Hepatocyte (in vitro differentiated cells): ENCODE measurements at places on chromosomes 4 and X. TPM values are rescaled to one million over a fixed set of nuclear protein-coding genes. Genes with fewer than 3 reads are reported as not detected.

DNA sequence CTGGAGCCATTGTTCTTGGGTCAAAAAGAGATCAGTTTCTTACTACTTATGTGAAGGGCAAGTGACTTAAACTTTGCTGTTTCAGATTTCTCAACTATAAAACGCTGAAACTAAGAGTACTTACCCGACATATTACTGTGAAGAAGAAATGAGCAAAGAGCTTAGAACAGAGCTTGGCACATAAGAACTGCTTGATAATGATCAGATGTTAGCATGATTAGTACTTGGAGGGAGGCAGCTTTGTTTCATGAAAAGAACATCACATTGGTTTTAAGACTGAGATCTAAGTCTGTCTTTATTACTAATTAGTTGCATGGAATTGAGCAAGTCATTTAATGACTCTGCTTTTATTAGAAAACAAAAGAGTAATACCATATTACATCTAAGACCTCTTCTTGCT lies 169.1 kb downstream of the ARHGAP24 start:
- H3K4me3 ChIP-seq = no peak overlapping the region
- DNase-seq = no peak
- H3K27me3 ChIP-seq = no peaks in the 10 kb centered on the region
- H3K4me1 ChIP-seq = no peaks in the 10 kb centered on the region
- no peaks in the 10 kb centered on the region for H3K36me3 ChIP-seq

- DNase-seq = no peak
- peaks cover 15% of the 10 kb centered on the region for H3K36me3 ChIP-seq
- peaks cover 10% of the 10 kb centered on the region for H3K4me1 ChIP-seq
- H3K27ac ChIP-seq = no peak overlapping the region
Observed at GRCh38 chr4:82421796-82422560, 8.3 kb downstream of the HNRNPDL start.

DNA sequence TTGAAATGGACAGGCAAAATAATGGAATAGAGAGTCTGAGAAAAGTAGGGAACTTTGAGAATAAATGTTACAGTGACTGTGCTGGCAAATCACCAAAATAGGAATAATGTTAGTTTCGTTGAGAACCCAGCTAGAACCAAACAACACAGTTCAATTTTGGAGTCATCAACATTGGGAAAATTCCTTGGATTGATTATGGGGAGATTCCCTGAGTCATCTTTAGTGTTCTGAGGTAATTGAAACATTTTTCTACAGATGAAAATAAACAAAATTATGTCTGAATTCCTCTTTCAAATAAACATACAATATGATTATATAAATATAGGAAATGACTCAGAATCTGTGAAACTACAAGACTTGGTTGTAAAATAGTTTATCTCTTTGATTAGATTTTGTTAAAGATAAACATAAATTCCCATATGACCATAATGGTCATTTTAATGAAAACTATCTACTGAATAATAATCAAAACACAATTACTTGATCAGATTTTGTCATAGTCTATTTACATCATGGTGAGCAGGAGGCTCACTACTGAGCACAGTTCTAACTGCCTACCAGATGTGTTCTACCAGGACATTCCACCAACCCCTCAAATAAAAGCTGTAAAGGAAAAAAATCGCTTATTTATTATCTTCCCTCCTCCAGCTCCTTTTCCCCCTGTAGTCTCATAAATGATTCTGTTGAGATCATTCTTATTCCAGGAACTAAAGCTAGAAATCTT lies 51.4 kb upstream of the GABRA2 start:
- no peak overlapping the region for H3K4me3 ChIP-seq
- H3K27ac ChIP-seq = no peak overlapping the region
- no peaks in the 10 kb centered on the region for H3K27me3 ChIP-seq
- no peaks in the 10 kb centered on the region for H3K4me1 ChIP-seq

The L1CAM gene
- total RNA-seq = 0.12 and 0.33 TPM in 2 replicates

The PNMA3 gene
- total RNA-seq = 14.4 and 19.1 TPM in 2 replicates

DNA sequence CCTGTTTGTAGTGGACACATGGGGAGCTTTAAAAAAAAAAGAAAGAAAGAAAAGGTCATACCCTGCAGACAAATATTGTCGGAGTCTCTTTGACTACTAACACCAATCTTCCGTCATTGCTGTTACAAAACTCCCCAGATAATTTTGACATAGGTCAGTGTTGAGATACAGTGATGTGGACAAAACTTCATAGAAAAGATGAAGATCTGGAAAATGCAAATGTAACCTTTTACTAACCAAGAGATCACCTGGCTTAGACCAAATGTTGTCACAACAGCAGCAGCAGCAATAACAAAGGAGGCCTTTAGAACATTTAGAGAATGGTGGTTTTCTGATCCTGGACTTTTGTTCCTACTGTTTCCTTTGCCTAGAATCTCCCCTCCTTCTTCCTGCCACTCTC lies 8.1 kb upstream of the COMMD8 start:
- H3K27me3 ChIP-seq = no peaks in the 10 kb centered on the region
- no peaks in the 10 kb centered on the region for H3K4me1 ChIP-seq
- DNase-seq = no peak
- H3K36me3 ChIP-seq = no peaks in the 10 kb centered on the region

GRCh38 chrX:3651277-3651676 lies 62.2 kb downstream of the PRKX start:
- no peaks in the 10 kb centered on the region for H3K27me3 ChIP-seq
- no peak overlapping the region for H3K4me3 ChIP-seq
- no peak overlapping the region for H3K27ac ChIP-seq
- no peaks in the 10 kb centered on the region for H3K36me3 ChIP-seq
- peak; percentile 46 for DNase-seq

The GAGE13 gene
- total RNA-seq = not detected in 2 replicates
